ENCODE measurements at places on chromosomes 5 and 9.

GRCh38 chr5:124457901-124458300, 288.5 kb downstream of the ZNF608 start:
- DNase-seq, result no peak

DNA sequence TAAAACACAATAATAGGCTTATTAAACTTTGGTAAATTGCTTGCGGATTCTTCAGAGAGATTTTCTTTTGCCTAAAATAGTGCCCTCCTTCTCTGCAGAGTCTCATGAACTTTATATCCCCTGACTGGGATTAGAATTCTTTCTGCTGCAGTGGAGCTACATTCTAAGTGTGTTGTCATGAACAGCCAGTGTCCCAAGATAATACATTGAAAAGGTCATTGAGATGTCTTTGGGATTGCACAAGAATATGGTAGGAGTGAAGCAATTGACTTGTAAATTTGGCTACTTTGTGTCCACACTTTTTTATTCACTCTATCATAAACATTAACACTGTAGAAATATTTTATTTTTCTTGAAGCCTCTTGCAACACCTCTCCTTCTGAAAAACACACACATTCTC, 604.5 kb downstream of the GABRG2 start:
- DNase-seq, result no peak

DNA sequence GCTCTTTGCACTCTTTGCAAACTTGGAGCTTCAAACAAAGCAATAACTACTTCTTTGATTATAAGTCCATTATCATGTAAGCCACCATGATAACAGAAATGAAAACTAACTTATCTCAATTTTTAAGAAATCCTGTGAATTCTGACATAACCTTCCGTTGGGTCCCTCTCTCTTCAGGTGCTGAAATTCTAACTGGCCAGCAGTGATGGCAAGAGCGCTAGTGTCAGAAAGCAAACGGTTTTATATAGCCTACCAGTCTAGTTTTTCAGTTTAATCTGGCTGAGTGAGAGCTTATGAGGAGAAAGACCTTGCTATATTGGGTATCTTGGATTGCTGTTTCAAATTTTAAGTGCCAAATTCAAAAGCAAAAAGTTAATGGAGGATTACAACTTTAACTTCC, 13.4 kb downstream of the NFIB start:
- DNase-seq, result no peak

DNA sequence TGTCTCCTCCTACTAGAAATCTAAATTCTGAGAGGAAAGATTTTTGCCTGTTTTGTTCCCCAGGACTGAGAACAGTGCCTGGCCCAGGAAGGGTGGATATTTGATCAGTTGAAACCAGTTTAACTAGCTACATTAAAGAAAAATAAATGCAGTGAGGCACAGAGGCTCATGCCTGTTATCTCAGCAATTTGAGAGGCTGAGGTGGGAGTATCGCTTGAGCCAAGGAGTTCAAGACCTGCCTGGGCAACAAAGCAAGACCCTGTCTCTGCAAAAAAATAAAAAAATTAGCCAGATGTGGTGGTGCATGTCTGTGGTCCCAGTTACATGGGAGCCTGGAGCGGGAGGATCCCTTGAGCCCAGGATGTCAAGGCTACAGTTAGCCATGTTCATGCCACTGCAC, 104.8 kb upstream of the CPEB4 start:
- DNase-seq, result no peak

- DNase-seq, result no peak
These were observed 177.5 kb upstream of the S1PR3 start for GRCh38 chr9:88813638-88814209.
